KBM-7 (cell line): ENCODE measurements at places on chromosomes 1 and 21.

- DNase-seq = peak; percentile 65
Observed at GRCh38 chr1:109762821-109763645, 690 bp downstream of the EPS8L3 start.

GRCh38 chr1:73860421-73860950, 337.5 kb downstream of the LRRIQ3 start:
- no peak for DNase-seq

DNA sequence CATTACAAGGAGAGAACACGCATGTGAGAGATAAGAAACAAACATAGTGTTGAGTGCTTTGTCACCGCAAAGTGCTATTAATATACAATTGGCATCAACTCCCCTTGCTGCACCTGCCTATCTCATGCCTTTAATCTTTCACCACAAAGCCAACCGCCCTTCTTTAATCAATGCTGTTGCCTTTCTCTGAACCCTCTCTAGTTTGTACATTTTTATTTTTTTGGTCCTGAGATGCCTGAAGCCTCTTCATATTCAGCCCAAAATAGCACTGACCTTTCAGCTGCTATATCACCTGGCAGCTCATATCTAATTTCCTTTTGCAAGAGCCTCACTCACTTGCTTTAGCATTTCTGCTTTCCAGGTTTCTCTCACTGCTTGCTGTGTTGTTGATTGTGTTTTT, 504.7 kb downstream of the NUF2 start:
- no peak for DNase-seq

DNA sequence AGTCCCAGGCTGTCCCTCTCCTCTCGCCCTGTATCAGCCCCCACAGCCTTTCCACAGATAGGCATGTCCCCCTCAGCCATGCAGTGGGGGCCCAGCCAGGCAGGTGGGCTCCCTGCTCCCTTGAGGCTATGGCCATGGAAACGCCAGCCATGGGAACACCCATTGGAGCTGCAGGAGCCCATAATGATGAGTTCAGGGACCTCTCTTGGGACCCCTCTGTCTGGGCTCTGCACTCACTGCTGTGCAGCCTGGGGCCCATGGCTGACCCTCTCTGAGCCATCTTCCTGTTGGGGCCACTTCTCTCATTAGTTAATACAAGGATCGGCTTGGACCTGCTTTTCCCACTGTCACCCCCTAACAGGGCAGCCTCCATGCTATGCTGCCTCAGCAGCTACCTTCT, 33.2 kb downstream of the WNT3A start:
- no peak for DNase-seq

GRCh38 chr1:46370214-46370633, 23.9 kb upstream of the FAAH start:
- DNase-seq = peak; percentile 57

DNA sequence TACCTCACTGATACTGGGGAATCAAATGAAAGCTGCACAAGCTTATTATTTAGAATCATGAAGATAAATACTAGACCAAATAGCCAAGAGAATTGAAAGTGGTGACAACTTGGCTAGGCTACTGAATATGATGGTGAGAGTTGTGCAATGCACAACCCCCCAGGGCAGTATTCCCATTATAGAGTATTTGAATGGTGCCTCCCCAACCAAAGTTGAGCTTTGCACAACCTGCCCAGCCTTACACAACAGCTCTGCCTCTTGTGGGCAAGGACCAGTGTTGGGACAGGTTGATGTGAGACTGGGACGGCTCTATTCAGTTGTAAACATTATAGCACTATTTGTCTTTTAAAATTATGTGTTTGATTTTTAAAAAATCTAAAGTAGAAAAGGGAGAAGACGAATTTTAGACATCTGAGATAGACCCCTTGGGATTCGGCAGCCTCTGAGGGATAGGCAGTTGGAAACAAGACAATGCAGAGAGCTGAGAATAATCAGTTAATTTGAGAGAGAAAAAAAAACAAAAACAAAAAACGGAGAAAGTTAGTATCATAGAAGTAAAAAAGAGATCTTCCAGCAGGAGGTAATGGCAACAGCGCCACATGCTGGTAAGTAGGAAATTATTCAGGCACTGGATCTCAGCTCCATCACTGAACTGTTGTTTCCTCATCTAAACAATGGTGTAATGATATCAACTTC, 91.0 kb upstream of the KCNA3 start:
- peak; percentile 37 for DNase-seq

DNA sequence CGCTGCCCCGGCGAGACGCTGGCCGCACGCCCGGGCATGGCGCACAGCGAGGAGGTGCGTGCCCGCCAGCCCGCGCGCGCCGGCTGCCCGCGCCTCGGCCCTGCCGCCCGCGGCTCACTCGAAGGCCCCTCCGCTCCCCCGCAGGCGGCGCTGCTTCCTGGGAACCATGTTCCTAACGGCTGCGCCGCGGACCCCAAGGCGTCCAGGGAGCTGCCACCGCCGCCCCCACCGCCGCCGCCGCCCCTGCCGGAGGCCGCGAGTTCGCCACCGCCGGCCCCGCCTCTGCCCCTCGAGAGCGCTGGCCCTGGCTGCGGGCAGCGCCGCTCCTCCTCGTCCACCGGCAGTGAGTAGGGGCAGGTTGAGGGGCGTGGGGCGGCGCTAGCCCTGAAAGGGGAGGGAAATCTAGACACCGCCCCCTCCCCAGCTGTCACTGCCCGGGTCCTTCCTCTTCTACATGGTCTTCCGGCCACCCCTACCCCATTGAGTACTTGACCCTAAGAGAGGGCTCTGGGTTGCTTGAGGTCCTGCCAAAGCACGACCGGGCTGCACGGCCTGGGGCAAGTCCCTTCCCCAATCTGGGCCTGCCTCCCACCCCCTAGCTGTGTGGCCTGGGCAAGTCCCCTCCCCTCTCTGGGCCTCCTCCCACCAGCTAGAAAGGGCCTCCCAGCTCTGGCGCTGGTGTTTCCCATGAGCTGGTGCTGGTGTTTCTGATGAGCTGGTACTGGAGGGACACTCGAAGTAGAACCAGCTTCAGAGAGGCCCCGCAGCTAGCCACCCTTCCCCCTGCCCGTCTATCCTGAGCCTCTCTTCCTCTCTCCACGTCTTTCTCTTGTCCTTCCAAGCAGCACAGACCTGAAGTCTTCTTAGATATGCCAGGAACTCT, 17.0 kb downstream of the TNFRSF25 start:
- DNase-seq = no peak

GRCh38 chr1:22830041-22830566, 119.5 kb downstream of the EPHB2 start:
- no peak for DNase-seq

- no peak for DNase-seq
Observed at GRCh38 chr1:85577419-85578320, 2.9 kb upstream of the CCN1 start.

GRCh38 chr1:218771931-218772330, 401.7 kb upstream of the LYPLAL1 start:
- DNase-seq = no peak

DNA sequence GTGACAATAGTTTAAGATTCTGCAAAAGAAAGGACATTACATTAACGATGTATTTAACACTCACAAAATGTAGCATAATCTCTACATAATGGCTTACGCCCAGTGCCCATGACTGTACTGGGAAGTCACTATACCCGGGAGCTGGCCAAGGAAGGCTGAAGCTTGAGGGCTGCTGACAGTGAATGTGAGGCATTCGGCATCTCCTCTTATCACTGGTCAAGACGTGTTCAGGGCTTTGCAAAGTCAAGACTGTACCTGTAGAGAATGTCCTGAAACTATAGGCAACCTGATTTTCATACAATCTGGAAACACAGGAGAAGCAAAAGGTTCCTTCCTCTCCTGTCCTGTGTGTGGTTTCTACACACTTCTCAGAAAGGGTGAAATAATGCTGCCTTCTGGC, 12.7 kb upstream of the IFNGR2 start:
- no peak for DNase-seq

- DNase-seq = no peak
Observed at GRCh38 chr1:224880593-224881307, 48.7 kb upstream of the DNAH14 start.

DNA sequence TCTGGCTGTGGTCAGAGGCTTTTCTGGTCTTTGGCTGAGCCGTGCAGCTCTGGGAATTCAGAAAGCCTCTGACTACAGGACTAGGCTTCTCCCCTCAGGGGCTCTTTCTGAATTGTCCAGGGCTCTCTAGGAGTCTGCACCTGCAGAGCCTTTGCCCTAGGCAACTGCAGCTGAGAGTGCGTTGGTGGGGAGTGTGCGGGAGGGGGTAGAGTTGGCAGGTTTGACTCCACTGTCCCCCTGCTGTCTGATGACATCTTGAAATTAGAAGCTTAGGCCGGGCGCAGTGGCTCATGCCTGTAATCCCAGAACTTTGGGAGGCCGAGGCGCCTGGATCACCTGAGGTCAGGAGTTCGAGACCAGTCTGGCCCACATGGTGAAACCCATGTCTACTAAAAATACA, 32.9 kb downstream of the KIAA1614 start:
- no peak for DNase-seq

DNA sequence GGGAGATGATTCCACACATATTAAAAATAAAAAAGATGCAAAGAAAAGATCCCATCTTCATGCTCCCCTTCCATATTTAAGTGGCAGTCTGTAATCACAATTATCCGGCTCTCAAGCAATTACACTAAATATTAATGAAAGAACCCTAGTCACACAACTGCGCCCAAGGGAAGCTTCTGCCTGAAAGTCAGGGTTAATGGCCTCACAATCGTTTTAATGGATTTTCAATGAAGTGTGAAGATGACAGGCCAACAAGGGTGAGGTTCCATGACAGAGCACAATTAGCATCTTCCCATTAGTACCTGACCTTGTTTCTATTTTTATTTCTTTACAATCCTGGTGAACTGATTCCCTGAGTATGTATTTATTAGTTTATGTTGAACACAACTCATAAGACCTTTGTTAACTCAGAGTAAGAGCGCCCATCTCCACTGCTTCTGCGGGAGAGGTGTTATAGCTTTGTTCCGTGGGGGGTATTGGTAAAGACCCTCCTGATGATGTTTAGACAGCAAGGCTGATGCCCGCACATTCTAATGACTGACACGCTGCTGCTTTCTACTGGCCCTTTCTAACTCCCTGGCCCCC, 80.9 kb downstream of the IER5 start:
- DNase-seq = no peak
